ENCODE measurements at places on chromosomes 4 and X.

DNA sequence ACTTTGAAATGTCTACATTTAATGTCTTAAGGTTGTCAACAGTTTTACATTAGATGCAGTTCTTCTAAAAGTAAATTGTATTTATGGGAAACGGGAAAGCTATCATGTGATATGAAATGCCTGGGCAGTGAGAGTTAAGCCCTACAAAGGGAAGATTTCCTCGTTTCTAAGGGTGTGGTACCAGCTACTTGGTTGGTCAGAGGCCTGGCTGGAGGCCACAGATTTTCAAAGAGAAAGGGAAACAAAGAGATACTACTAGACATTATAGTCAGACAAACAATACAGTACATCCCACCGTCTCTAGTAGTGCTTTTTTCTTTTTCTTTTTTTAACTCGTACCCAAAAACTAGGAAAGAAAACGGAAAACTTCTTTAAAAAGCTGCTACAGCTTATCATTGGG, 467.8 kb downstream of the PCDH7 start:
- no peak for DNase-seq

- peak; percentile 10 for DNase-seq
Measured at GRCh38 chrX:46547857-46548256, 2.6 kb upstream of the ZNF674 start.

DNA sequence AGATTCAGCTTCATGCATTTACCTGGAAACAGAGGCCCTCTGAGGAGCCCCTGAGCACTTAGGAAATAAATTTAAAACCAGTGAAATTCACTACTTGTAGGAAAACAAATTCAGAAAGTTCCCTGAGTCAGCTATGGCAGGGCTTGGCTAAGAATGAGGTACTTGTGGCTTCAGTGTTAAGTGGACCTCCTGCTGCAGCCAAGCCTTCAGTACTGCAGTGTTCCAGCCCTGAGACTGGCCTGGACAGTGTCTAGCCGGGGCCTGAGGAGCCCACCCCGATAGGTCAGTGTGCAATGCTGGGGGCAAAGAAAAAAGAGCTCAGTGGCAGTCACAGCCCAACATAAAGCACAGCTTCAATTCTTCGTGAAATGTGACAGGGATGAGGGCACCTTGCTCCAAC, 41.9 kb downstream of the F11 start:
- DNase-seq, result no peak

DNA sequence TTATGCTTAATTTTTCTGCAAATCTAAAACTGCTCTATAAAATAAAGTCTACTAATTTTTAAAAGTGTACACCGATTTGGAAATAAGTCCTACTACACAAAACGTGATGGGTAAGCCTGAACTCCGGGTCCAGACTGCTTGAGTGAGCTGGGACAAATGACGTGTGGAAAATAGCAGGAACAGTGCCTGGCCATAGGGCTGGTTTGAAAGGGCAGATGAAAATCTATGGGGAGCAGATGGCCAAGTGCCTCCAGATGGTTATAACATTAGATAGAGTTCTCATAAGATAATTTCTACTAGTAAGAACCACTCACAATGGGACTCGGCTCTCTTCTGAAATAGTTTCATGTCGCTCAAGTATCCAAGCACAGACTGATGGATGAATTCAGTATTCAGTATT, 52.5 kb downstream of the F11 start:
- no peak for DNase-seq

GRCh38 chr4:100707786-100708185, 190.0 kb upstream of the EMCN start:
- DNase-seq, result no peak

DNA sequence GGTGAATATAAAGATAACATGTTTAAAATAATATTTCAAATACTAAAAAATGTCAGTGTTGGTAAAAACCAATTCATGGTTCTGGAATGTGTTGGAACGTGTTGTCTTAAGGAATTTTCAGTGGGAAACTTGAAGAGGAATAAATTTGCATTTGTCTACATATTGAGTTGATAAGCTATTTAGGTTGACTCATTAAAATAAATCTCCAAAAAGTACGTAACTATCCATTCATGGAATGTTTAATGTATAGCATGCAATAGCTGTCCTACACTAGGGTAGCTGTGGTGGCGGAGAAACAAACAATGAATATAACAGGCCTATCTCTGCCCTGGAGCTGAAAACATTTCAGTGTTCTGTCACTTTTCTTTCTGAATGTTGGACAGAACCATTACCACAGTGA, 20.3 kb downstream of the SHISA3 start:
- no peak for DNase-seq

DNA sequence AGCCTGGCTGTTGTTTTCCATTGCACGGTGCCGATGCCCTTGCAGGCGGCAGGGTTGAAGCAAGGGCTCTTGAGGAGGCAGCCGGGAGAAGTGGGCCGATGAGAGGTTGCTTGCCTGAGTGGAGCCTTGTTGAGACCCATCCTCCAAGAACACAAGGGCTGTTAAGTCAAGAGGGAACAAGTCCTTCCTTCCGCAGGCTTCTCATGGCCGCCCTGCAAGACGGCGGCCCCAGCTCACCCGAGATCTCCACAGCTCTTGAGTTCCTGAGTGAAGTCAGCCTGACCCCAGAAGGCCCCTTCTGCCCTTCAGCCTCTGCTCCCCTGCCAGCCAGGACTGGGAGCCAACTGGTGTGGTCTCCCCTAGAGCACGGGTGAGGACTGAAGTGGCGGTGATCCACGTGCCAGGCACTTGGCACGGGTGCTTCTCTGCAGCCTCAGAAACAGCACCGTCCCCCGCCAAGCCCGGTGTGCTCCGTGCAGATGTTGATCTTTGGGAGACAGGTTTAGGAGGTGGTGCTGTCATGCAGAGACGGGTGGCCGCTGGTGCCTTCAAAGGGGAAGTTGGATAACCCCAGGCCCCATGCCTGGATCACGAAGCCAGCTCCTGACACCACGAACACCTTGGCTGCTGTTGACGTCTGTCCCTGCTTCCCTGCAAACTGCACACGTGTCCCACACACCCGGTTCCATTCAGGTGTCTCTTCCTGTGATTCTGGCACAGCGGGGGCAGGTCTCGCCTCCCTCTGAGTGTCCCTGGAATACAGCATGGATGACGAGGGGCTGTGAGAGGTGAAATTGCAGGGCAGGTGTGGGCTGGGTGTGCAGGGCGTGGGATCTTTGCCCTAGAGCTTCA, 164.4 kb upstream of the PSAPL1 start:
- DNase-seq, result no peak

- DNase-seq, result no peak
Measured at GRCh38 chrX:155577682-155578081, 35.1 kb downstream of the TMLHE start.

- no peak for DNase-seq
Measured at GRCh38 chr4:158782551-158783360, 13.9 kb downstream of the FNIP2 start.

DNA sequence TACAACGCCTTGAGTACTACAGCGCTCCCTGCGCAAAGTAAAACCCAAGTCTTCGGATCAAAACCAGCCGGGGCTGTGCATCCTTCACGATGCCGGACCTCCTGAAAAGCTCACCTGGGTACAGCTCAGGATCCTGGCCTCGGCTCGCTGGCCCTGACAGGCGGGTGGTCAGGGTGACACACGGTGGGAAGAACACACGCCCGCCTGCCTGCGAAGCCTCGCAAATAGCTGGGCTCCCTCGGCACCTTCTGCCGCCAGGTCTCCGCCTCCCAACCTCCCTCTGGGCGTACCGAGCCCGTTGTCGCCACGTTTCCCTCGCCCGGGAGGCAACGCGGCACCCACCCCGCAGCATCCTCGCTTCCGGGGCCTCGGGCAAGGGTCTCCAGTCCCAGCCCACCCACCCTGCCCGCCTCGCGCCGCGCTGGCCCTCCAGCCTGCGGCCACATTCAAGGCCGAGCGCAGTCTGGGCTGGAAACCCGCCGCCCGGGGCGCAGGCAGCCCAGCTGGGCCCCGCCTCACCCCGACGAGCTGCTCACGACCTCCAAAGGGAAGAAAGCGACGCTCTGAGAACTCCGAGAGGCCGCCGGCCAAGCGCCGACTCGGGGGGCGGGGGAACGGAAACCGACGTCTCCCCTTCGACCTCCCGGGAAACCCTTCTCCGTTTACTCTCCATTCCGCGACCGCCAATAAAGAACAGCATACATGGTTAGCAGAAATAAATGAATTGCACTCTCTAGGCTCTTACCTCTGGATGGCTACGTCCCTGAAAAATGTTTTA, 511 bp downstream of the PPM1K start:
- peak; percentile 57 for DNase-seq

DNA sequence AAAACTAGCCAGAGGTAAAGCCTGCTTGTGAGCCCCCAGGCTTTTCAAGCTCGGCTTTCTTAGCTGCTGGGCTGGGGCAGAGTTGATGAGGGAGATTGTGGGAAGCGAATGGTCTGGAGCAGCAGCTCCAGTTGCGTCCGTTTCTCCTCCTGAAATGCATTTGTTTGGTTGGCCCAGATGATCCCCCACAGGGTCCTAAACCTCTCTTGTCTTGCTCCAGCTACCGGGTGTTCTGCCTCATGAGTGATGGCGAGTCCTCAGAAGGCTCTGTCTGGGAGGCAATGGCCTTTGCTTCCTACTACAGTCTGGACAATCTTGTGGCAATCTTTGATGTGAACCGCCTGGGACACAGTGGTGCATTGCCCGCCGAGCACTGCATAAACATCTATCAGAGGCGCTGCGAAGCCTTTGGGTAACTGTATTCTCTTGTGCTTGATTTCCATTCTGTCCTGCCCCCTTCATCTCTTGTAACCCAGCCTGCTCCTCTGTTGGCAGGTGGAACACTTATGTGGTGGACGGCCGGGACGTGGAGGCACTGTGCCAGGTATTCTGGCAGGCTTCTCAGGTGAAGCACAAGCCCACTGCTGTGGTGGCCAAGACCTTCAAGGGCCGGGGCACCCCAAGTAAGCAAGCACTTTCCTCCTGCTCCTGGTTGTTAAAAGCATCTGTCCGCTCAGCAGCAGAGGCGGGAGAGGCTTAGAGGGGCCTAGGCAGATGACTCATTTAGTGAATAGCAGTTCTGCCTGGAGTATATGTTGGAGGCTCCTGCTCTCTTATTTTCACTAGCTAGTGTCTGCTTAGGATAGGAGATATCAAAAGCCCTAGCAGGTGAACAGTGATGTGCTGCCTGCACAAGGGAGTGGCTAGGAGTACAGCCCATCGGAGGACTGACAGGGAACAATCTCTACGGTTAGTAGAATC, 15.3 kb downstream of the TKTL1 start:
- no peak for DNase-seq

DNA sequence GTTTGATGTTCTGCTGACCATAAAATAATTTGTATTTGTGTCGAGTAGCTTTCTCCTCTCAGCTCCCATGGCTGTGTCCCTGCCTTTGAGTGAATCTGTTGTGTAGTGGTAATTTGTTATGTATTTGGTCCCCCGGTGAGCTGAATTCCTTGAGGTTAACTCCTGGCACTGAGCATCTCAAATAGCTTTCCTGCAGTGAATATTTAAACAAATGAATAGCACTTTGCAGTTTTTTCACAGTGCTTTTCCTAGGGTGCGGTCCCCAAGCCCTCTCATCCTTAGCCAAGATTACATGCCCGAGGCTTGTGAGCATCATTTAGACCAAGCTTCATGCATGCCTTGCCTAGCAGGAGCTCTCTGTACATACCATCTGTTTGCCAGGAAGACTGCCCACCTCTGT, 74.2 kb downstream of the CLDN34 start:
- DNase-seq, result no peak

- no peak for DNase-seq
Measured at GRCh38 chrX:115592997-115593734, 32.2 kb downstream of the PLS3 start.

DNA sequence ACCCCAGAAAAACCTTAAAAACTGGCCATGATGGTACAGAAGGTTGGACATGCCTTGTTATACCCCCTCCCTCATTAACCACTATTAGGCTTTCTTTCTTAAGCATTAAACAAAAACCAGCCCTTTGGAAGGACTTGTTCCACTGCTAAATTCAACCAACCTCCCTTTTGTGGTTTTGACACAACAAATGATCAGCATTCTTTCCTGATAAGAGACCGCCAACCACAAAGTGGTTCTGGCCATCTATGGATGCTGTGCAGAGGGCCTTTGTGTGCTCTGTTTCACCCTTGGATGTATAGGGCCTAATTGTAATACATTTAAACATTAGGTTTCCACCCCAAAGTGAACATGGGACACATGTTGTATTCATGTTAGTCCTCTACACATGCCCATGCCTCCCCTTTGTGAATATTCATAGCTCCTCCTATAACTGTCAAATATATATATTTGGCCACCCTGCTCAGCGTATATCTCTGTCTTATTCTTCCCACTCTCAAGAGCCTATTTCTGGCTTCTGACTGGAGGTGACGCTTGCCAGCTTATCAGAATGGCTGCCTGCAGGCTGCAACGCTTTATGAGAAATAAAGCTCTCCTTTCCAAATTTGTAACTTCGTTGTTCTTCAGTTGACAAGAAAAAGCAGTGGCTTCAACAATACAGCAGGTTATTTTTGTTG, 126.6 kb downstream of the NPNT start:
- DNase-seq, result no peak

DNA sequence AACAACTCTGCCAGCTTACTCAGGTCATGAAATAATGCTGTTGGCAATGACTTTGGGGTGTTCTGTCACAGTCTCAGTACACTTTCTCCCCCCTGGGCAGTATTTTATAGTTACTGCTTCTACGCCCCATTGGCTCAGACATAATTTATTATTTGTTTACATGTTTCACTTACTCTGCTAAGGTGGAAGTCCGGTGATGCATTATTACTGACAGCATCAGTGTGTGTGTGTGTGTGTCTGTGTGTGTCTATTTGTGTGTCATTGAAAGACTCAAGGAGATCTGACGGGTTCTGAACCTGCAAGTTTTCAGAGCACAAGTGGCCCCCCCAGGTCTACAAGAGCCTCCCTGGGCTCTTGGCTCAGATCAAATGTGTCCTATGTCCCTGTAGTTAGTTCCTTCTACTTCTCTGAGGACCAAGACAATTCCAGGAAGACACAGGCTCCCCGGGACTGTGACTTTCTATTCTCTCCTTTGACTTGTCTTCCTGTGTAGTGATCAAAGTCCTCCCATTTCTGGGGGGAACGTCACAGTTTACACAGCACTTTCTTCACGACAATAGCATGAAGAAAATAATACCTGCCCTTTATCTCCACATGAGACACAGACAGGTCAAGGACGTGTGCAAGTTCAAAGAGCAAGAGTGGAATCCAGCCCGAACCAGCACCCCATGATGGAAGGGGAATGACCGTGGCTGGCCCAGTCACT, 283.7 kb upstream of the GATB start:
- no peak for DNase-seq

GRCh38 chr4:25865586-25865985, 2.8 kb upstream of the SEL1L3 start:
- DNase-seq, result peak; percentile 81

Measured in Peyer's patch (tissue), 4 donors.